ENCODE measurements at places on chromosomes 6 and 20.
A peak's percentile ranks its signal among the peaks of the same experiment; 100 is the strongest.

DNA sequence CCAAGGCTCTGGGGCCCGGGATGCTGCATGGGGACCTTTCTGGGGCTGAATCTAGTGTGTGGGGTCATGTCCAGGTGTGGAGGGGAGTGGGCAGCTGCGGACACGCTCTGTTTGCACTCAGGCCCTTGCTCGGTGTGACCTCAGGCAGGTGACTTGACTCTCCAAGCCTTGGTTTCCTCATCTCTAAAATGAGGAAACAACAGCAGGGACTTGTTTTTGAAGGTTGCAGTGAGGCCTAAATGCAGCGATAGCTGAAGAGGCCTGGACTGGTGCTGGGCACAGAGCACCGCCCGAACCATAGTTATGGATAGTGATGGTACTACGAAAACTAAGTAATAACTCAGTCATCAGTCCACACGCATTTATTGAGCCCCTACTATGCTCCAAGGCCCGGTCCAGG lies 91.8 kb downstream of the NOL4L start:
- no peak for DNase-seq

- no peak for DNase-seq
Observed at GRCh38 chr6:51489133-51489532, 598.3 kb downstream of the PKHD1 start.

- DNase-seq: no peak
Observed at GRCh38 chr6:105400501-105400900, 2.4 kb downstream of the PREP start.

GRCh38 chr6:158060455-158061360 lies 79.0 kb downstream of the SYNJ2 start:
- DNase-seq: no peak

DNA sequence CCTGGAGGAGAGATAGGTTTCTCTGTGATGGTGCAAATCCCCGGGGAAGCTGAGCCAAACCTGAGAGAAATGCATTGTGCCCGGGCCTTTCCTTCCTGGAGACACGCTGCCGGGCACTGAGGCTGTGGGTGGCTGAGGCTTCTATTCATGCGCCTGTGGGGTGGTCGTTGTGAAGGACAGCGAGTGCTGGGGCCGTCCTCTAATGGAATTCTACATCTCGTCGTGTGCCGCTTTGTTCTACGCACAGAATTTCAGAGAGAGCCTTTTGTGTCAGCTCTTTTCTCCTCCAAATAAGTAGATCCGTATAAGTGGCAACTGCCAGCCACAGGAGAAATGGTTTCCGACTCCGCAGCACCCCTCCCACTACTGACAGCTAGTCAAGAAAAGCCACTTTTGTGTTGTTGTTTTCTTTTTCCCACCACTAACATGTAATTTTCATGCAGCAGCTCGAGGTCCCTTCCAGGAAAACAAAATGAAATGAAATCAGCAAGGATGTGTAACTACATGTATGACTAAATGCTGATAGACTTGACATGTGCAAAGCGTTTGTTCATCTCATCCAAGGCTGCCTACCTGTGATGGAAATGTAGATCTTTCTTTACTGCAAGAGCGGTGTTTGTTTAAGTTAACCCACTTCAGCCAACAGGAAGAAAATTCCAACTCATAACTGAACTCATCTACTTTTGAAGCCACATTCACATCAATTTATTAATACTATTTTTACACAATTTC lies 26.4 kb upstream of the PXDC1 start:
- no peak for DNase-seq

DNA sequence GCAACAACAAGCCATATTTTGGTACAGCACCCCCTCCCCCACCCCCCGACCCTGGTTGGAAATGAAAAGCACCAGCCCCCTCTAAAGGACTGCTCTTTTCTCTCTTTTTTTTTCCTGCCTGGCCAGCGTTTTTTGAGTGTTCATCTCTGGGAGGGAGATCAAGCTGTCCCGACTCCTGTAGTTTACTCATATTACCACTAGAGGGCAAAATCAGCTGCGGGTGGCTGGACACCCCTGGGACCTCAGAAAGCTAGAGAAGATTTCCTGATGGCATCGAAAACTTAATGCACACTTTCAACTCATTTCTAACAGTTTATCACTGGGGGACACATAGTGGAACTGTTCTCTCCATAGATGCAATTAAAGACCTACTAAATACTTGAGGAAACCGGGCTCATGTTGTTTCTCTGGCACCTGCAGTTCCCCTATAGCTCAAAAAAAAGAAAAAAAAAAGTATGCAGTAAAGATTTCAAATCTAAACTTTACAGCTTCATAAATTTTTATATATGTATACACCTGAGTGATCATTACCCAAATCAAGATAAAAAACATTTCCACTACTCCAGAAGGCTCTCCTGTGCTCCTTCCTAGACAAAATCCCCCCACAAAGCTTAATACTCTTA lies 24.4 kb downstream of the CNBD2 start:
- peak; percentile 36 for DNase-seq

DNA sequence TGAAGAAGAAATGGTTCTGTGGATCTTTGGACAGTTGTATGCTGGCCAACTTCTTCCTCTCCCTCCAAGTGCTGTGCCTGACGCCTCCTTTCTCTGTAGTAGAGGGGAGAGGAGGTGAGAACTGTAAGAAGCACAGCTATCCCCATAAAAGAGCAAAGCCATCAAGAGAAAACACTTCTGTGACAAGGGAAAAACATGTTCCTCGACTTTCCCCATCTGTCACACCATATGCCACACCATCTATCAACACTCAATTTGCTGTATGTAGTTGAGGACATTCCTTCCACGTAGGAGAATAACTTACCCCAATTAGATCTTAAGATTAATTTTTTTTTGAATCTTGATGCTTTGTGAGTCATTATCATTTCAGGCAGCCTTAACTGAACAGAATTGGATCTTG lies 156.2 kb upstream of the PLCB4 start:
- no peak for DNase-seq

DNA sequence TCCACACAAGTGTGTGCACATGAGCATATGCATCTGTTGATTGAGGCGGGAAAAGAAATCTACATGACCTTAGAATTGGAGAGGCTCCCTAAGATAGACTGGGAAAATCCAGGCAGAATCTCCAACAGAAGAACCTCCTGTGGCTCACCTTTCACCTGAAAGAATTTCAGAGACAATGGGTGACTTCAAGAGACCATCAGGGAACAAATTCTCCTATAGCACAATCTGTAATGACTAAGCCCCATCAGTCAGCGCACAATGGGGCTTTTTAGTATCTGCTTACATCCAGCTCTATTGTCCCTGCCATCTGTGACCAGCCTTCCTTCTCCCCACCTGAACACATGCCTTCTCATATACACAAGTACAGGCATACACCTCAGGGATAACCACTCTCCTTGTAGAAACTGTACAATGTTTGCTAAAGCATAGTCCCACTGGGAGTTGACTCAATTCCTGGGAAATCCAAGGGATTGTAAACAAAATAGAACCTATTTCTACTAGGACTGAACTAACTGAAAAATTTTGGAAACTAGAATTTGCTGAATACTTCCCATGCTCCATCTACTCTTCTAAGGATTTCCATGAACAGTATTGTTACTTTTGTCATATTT lies 150.8 kb upstream of the STXBP5 start:
- DNase-seq: no peak

GRCh38 chr6:127053032-127053874 lies 65.2 kb upstream of the RSPO3 start:
- no peak for DNase-seq

DNA sequence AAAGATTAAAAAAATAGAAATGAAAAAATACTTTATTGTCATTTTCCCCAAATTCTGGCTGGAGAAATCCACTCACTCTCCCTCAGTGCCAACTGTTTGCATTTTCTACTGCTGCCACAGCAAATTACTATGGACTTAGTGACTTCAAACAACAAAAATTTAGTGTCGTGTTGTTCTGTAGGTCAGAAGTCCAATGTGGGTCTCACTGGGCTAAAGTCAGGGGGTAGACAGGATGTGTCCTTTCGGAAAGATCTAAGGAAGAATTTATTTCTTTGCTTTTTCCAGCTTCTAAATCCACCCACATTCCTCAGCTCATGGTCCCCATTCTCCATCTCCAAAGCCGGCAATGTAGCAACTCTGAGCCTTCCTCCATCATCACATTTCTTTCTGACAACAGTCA lies 453.3 kb downstream of the KIF16B start:
- DNase-seq: no peak

Measured in activated naive CD4-positive, alpha-beta T cell treated with Interleukin-2 at 50 U/mL for 16 hours (primary cell).